ENCODE measurements at places on chromosomes 5 and 9. TPM values are rescaled to one million over a fixed set of nuclear protein-coding genes. Genes with fewer than 3 reads are reported as not detected.

DNA sequence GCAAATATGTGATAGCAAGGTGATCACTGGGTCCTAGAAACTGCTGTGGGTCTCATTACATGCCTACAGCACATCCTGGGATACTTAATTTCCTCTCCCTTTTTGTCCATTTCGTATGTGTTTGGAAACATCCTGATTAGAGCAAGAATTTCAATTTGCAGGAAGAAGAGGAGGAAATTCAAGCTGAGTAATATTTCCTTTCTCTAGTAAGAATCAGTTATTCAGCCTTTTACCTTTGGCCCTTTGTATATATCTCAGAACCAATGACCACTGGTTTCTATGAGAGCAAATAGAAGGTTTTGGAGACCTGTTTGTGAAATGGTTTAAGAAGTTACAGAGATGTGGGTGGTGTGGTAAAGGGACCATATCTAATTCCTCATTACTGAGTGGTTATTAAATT lies 171.6 kb downstream of the RMI1 start:
- no peak for DNase-seq
- peaks cover 17% of the 10 kb centered on the region for H3K4me1 ChIP-seq
- H3K27me3 ChIP-seq = peaks cover 72% of the 10 kb centered on the region
- H3K27ac ChIP-seq = no peak overlapping the region
- no peaks in the 10 kb centered on the region for H3K36me3 ChIP-seq
- H3K4me3 ChIP-seq = no peak overlapping the region

MUSK gene
- not detected for total RNA-seq

- no peak overlapping the region for H3K4me3 ChIP-seq
- no peaks in the 10 kb centered on the region for H3K4me1 ChIP-seq
- DNase-seq = no peak
- H3K36me3 ChIP-seq = no peaks in the 10 kb centered on the region
- no peak overlapping the region for H3K27ac ChIP-seq
Observed at GRCh38 chr5:157362982-157363381, 97.0 kb upstream of the NIPAL4 start.

DNA sequence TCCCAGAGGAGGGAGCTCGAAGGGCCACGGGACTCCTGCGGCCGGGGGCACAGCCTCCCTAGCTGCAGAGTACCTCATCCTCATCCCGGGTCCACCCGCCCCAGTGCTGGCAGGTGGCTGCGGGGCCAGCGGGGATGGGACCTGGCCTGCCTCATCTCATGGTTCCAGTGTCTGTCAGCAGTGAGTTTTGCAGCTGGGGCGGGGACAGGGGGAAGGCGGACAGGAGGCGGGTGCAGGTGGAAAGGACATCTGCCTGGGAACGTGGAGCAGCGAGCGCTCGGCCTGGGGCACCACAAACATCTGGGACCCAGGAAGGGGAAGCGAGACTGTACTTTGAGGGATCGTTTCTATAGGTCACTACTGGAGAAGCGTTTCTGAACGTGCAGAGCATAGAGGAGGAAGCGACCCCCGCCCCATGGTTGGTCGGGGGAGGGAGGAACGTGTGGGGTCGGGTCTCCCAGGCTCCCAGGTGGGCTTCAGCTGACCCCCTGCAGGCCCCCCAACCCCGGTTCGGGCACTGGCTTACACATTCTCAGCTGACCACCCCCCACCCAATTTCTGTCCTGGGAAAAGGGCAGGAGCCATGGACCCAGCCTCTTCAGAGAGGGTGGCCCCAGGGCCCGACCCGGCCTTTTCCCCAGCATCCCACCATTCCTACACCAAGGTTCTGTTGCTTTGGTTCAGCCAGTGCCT lies 56.5 kb upstream of the NOTCH1 start:
- peaks cover 4% of the 10 kb centered on the region for H3K4me1 ChIP-seq
- no peaks in the 10 kb centered on the region for H3K36me3 ChIP-seq
- peak; percentile 54 for DNase-seq
- no peak overlapping the region for H3K27ac ChIP-seq

- H3K4me3 ChIP-seq = peak overlapping the region; percentile 47
- DNase-seq = peak; percentile 25
- no peak overlapping the region for H3K27ac ChIP-seq
- H3K4me1 ChIP-seq = peaks cover 8% of the 10 kb centered on the region
- peaks cover 24% of the 10 kb centered on the region for H3K27me3 ChIP-seq
Observed at GRCh38 chr9:23538067-23538402, 288.0 kb downstream of the ELAVL2 start.

GRCh38 chr9:94300470-94301301 lies 27.8 kb downstream of the NUTM2F start:
- no peaks in the 10 kb centered on the region for H3K27me3 ChIP-seq
- no peaks in the 10 kb centered on the region for H3K4me1 ChIP-seq
- no peak overlapping the region for H3K27ac ChIP-seq

GRCh38 chr9:120863833-120864232 lies 13.2 kb downstream of the PHF19 start:
- H3K4me1 ChIP-seq = no peaks in the 10 kb centered on the region
- DNase-seq = peak; percentile 70
- no peak overlapping the region for H3K4me3 ChIP-seq
- H3K27me3 ChIP-seq = no peaks in the 10 kb centered on the region
- no peaks in the 10 kb centered on the region for H3K36me3 ChIP-seq

- H3K4me3 ChIP-seq = no peak overlapping the region
- peaks cover 34% of the 10 kb centered on the region for H3K4me1 ChIP-seq
- no peak for DNase-seq
- H3K27me3 ChIP-seq = no peaks in the 10 kb centered on the region
Observed at GRCh38 chr5:90878081-90878480, 319.5 kb downstream of the ADGRV1 start.

STKLD1 gene
- not detected for total RNA-seq

DNA sequence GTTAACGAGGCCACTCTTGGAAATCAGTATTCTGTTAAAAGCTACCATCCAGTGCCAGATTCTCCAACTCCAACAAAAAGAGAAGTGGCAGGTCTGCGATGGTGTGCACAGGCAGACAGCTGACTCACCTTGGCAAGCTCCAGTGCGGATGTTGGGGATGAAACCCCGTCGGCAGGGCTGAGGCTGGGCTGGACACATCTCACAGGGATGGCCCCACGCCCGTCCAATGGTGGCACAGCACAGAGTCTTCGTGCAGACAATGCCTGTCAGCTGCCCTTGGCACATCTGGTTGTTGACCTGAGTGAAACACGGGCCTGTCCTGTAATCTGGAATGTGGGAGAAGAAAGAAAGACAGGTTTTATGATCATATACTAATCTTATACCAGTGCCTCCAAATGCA lies 73.4 kb downstream of the FBN2 start:
- H3K27ac ChIP-seq = no peak overlapping the region
- no peaks in the 10 kb centered on the region for H3K27me3 ChIP-seq
- DNase-seq = no peak

DNA sequence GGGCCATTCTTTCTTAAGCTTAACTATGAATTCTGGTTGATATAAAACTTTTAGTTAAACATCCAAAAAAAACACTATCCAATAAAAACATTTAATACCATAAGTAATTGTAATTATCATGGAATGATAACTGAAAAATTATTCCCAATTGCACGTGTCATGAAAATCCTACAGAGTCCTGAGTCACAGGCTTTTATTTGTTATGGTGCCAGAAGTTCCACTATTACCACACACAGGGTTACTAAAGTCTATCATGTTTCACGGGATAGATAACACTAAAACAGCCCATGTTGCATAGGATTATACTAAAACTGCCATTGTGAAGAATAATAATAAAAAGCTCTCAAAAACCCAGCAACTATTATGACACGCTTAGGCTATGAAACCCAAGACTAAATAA lies 1381.8 kb downstream of the EFNA5 start:
- H3K4me1 ChIP-seq = no peaks in the 10 kb centered on the region
- H3K36me3 ChIP-seq = no peaks in the 10 kb centered on the region
- DNase-seq = no peak
- no peak overlapping the region for H3K4me3 ChIP-seq

LIX1 gene
- not detected for total RNA-seq

MPDZ gene
- total RNA-seq = 43.1 TPM

GRCh38 chr5:107184066-107184465 lies 486.7 kb downstream of the EFNA5 start:
- H3K27ac ChIP-seq = no peak overlapping the region
- no peaks in the 10 kb centered on the region for H3K4me1 ChIP-seq
- no peaks in the 10 kb centered on the region for H3K36me3 ChIP-seq
- no peak for DNase-seq

- DNase-seq = no peak
- H3K36me3 ChIP-seq = no peaks in the 10 kb centered on the region
- H3K27ac ChIP-seq = no peak overlapping the region
- no peak overlapping the region for H3K4me3 ChIP-seq
Observed at GRCh38 chr9:80698725-80699410, 990.5 kb downstream of the TLE1 start.

Data from GM23338 (cell line).